Left kidney (tissue), 8 donors: ENCODE measurements at places on chromosomes 6 and 20. TPM values are rescaled to one million over a fixed set of nuclear protein-coding genes. Genes with fewer than 3 reads are reported as not detected.

DNA sequence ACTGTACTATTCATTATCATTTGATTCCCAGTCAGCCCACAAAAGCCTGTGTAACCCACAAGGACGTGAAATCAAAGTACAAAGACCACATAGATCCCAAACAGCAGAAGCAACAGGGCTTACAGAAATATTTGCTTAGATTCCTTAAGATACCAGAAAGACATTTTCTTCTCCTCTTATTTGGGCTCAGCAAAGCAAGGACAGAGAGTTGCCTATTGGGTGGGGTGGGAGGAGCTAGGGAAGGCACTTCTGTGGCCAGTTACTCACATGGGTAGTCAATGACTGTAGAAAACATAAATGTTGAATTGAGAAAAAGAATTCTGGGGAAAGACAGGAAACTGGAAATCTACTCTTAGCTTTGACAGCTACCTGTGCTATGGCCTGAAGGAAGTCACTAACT lies 19.8 kb downstream of the PDE7B start:
- DNase-seq, result no peak

DNA sequence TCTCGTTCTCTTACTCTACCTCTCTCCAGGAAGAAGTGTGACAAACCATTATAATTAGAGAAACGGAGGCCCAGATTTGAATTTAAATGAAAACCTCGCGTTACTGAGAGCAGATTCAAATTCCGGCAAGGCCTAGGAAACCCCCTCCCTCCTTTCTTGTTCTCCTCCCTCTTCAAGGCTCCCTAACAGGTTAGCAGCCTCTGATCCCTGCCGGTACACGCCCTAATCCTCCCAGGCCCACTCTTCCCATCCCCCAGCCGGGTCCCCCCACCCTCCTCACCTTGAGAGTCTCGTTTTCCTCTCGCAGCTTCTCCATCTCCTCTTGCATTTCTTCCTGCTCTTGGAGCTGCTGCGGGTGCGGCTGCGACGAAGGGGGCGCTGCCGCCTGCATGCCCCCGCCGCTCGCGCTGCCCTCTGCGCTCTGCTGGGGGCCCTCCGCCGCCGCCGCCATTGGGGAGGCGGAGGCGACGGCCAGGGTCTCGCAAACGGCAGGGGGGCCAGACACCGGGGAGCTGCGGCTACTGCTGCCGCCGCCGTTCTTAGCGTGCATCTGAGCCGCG lies 3.8 kb downstream of the MTCL3 start:
- peak; percentile 12 for DNase-seq

DNA sequence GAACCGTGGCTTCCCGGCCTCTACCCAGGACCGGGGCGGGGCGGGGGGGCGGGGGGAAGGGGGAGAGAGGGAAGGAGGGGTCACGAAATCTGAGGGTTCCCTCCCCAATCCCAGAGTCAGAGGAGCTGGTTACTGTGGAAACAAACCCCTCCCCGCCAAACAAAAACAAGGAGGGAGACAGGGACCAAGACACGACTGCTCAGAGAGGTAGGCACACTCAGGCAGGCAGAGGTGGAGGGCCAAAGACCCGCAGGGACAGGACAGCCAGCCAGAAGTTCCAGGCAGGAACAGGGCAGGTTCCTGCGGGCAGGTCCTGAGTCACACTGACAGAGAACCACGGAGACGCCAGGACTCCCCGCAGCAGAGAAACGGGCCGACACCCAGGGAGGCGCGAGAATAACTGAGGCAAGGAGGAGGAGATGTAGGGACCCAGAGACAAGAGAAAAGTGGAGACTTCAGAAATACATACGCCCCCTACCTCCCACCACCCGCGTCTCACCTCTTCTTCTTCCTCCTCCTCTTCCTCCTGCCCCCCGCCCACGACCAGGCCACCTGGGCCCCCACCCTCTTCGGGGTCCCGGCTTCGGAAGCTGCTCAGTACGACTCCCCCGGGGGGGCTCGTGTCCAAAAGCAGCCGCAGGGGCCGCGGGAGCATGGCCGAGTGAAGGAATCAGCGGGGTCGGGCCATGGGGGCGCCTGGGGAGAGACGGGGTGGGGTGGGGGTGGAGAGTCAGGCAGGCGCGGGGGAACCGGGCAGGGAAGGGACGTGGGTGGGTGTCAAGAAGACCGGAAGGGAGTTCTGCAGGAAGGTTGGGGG lies 578 bp downstream of the RGL2 start:
- peak; percentile 55 for DNase-seq

DNA sequence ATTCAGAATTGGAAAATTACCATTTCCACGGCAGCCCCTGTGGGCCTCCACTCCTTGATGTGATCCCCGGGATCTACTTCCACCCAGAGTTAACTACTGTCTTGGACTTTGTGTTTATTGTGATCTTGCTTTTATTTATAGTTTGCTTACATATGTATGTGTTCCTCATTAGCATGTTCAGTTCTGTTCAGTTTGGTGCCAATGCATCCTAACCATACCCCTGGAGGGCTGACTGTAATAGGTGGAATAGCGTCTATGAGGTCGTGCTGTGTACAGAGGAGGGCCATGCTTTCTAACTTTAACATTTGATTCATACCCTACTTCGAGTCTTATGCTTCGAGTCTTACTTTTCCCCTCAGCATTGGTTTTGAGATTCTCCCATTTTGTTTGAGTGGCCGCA lies 104.3 kb upstream of the SLC24A3 start:
- no peak for DNase-seq

GRCh38 chr20:4152696-4153235 lies 137.4 kb upstream of the RNF24 start:
- DNase-seq, result no peak

- no peak for DNase-seq
Observed at GRCh38 chr6:79127660-79128059, 49.6 kb upstream of the PHIP start.

- DNase-seq, result no peak
Observed at GRCh38 chr6:29723666-29724588, 693 bp downstream of the HLA-F start.

DNA sequence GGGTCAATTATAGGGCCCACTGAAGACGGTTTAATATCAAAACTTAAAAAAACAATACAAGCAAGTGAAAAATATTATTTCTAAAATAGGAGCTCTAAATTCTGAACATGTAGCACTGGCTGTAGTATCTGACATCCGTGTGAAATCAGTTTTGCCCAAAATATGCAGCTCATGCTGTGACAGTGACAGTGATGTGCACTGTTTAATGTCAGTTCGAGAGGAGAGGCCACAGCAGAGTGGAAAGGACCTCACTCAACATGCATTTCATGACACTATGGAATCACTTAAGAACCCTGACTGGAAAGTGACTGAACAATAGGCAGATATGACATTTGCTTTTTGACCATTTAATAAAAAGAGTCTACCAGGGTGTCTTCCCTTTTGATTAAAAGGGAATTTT lies 397.0 kb downstream of the FRK start:
- DNase-seq, result no peak

DNA sequence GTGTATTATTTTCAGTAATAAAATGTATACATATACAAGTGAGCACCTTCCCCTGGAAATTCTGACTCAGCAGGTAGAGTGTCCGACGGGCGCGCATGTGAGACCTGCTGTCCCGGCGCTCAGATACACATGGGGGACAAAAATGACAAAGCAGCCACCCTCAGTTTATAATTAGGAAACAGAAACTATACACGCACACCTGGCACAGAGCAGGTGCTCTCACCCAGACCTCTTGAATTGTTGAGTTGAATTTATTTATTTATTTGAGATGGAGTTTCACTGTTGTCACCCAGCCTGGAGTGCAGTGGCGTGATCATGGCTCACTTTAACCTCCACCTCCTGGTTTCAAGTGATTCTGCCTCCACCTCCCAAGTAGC lies 180.4 kb downstream of the ZDHHC14 start:
- DNase-seq, result no peak

DNA sequence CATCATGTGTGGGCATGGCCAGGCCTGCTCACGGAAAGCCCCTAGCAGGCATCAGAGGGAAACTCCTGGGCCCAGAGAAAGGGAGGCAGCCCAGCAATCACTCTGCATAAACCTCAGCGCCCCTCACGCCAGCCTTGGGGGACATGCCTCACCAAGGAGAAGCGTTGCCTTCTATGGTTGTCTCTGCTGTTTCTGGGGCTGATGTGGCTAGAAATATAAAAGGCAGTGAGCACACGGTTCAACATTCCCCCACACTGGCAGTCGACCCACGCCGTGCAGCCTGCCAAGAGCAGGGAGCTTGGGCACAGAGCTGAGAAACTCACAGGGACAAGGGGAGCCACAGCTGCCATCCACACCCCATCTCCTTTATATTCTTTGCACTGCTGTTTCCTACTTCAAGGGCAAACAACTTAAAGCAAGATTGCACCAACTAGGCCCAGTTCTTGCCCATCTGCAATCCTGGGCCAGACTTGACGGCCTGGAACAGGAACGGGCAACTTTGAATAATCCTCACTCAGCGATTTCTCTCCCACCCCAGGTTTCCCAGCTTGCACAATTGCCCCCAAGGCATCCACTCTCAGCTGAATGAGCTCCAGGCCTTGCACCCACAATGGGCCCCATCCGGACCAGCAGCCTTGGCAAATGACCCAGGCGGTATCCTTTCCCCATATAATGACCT lies 35.5 kb upstream of the FOXC1 start:
- DNase-seq, result no peak

DNA sequence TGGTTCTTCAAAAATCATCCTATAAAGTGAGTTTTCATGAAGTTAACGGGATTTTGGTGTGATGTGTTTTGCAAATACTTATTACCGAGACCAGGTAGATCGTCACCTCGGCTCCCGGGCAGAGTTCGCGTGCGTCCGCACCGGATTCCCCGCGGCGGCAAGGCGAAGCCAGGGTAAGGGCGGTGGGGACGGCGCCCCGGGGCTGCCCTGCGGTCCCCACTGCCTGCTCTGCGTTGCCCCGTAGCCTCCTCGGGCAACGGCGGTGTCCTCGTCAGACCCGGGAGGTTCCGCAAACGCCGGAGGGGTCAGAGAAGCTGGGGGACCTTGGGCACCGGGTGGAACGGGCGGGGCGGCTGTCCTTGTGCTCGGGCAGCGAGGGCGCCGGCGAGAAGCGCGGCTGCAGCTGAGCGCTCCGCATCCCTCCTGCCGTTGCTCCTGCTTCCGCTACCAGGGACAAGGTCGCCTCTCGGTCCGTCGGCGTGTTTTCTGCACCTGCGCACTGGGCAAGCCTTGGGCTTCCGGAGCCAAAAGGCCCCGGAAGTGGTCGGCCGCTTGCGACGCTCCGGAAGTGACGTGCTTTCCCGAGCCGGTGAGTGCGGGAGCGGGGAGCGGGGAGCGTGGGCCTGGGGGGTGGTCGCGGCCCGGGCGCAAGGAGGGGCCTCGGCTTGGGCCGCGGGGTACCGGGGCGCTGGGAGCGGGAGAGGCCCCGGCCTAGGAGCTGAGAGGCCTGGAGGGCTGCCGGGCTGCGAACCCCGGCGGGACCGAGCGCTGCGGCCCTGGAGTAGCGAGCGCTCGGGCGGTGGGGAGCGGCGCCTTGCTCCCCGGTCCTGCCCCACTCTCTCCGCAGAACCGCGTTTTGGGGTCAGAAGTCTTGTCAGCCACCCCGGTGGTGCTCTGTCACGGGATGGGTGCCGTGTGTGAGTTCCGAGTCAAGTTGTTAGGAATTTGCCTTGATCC lies at the start of gene MTG2:
TSS of gene MTG2 (plus strand) at position 560 of the 957 bp plus-strand sequence. CDS start 10,393 bp downstream, outside the sequence.
- peak; percentile 95 for DNase-seq

GRCh38 chr6:11542863-11543262 lies 5.3 kb downstream of the TMEM170B start:
- no peak for DNase-seq

DNA sequence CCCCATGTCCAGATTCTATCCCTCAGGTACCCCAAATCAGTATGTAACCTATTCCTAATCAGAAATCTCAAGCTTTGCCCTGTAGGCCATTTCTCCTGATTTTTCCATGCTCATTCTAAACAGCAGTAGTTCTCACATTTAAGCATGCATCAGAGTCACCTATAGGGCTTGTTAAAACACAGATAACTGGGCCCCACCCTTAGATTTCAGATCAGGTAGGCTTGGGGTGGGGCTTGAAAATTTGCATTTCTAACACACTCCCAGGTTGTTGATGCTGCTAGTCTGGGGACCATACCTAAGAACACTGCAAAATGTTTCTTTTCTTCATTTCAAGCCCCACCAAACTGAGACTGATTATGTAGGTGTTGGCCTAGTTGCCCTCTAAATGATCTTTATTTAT lies 621.2 kb upstream of the FLRT3 start:
- no peak for DNase-seq

- no peak for DNase-seq
Observed at GRCh38 chr6:56671651-56672461, 29.2 kb upstream of the DST start.

- DNase-seq, result no peak
Observed at GRCh38 chr6:68636666-68637065, 1.6 kb downstream of the ADGRB3 start.

GRCh38 chr20:32968478-32969241 lies 35.6 kb downstream of the SUN5 start:
- DNase-seq, result no peak

- no peak for DNase-seq
Observed at GRCh38 chr6:125275779-125276178, 26.0 kb downstream of the HDDC2 start.

The SIRPB1 gene
- polyA plus RNA-seq, result 0.30 TPM

The MUCL3 gene
- polyA plus RNA-seq, result 0.10 TPM

The ADGB gene
- 0.62 TPM for polyA plus RNA-seq

The CARMIL1 gene
- polyA plus RNA-seq, result 106 TPM

The COL9A1 gene
- polyA plus RNA-seq, result 33.0 TPM

The C20orf144 gene
- polyA plus RNA-seq, result 0.33 TPM

The TAGAP gene
- polyA plus RNA-seq, result 0.78 TPM

The EYA4 gene
- 15.3 TPM for polyA plus RNA-seq
